ENCODE measurements at places on chromosomes 11 and 22.

DNA sequence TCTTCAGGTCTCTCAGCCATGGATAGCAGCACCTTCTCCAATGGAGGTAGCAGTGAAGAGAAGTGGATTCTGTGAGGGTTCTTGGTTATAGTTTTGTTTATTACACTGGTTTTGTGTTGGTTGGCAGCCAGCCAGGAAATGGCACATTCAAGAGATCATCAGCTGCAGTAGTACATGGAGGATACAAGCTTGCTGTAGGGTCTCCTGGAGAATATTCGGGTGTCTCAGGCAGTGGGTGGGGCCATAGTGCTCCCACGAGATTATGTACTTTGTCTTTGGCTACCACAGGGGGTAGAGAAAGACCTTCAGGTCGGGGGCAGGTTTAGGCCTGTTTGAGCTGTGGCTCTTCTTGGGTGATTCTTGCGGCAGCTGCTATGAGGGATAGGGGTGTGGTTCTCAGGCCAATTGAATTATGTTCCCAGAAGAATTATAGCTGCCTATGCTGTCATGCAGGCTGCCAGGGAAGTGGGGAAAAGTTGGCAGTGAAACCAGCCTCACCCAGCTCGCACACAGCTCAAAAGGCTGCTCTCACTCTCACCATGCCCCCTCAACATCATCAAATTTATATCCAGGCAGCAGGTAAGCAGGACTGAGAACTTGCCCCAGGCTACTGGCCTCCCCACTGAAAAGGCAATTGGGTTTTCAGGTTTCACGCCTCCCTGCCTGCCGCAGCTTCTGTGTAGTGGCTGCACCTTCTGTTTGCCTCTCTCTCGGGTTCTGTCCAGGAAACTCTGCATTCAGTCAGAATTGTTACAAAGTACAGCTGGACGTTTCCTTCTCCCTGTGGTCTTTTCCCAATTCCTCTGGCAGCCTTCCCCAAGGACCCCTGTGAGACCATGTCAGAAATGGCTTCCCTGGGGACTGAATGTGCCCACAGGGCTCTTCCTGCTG is 435.5 kb downstream of the LUZP2 start:
- no peak for DNase-seq

GRCh38 chr22:42231929-42232328 is 38.5 kb downstream of the TCF20 start:
- no peak for DNase-seq

- no peak for DNase-seq
These were observed 155.1 kb upstream of the BLID start for GRCh38 chr11:122271137-122271536.

DNA sequence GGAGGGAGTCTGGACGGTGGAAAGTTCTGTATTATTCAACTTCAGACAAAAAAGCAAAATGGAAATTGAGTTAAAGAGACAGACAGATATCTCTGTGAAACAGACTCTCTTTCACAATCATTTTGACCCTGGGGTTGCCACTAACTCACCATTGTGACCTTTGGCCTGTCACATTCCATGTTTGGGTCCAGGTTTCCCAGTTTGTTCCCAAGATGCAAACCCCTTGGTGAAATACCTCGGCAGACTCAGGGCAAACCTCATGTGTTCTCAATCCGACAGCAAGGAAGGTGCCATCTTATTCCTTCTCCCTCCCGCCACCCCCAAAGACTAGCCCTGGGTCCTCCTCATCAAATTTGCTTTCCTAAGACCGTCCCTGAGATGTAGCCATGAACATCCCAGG is 41.8 kb downstream of the GALNT18 start:
- no peak for DNase-seq

- DNase-seq = peak; percentile 75
These were observed at the start of gene MED19 for GRCh38 chr11:57711414-57712255. Gene MED19 (minus strand): TSS chr11:57712215. CDS start chr11:57712179, 36 bp downstream.

GRCh38 chr11:44658506-44658850 is 68.3 kb upstream of the TSPAN18 start:
- DNase-seq = no peak

- DNase-seq = peak; percentile 91
These were observed at the start of gene FADD for GRCh38 chr11:70202920-70203750. Gene FADD (plus strand): TSS chr11:70203296. CDS start chr11:70203460, 164 bp downstream.

GRCh38 chr11:3823303-3823702 is 14.9 kb downstream of the PGAP2 start:
- no peak for DNase-seq

DNA sequence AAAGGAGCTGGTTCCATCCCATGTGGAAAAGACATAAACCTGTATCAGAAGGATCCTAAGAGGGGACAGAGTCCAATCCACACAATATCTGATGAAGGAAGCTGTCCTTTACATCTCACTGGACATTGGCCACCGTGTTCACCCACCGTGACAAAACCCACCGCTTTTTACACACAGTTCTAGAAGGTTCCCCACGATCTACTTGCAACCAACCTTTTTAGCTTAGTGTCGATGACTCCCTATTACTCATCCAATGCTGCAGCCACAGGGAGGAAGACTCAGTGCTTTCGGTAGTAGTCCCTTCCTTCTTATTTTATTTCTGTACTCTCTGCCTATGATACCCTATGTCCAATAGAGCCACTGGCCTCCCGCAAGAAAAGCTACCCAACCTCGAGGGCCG is 65.4 kb downstream of the MAPK1 start:
- DNase-seq = no peak

- DNase-seq = no peak
These were observed 803.2 kb upstream of the CCDC90B start for GRCh38 chr11:84089072-84090057.

Measured in naive thymus-derived CD8-positive, alpha-beta T cell (primary cell).